ENCODE measurements at places on chromosomes 4 and X.

- no peak for DNase-seq
Measured at GRCh38 chr4:102616636-102617035, 115.5 kb downstream of the NFKB1 start.

DNA sequence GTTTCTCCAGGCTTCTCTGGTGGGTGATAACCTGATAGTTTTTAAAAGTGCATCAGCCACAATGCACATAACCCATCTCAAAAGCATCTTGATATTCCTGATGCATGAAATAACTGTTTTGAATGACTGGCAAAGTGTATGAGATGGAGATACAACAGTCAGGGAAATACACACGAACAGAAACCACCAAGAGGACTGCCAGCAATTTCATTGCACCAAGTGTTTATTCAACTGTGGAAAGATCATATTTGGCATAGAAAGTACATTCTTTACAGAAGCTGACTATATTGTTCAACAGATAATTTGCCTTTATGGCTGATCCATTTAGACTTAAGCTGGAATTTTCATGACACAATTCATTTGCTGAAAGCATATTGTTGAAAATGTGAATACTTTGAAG lies 139.5 kb downstream of the SLIT2 start:
- peak; percentile 60 for DNase-seq

DNA sequence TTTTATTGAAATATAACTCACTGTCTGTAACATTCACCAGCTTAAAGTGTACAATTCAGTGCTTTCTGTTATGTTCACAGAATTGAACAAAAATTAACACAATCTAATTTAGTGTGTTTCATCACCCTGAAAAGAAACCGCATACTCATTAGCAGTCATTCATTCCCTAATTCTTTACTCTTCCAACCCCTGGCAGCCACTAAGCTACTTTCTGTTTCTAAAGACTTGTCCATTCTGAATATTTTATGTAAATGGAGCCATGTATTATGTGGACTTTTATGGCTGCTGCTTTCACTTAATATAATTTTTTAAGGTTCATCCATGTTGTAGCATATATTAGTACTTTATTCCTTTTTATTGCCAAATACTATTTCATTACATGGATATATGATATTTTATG lies 94.7 kb upstream of the ATP8A1 start:
- no peak for DNase-seq

DNA sequence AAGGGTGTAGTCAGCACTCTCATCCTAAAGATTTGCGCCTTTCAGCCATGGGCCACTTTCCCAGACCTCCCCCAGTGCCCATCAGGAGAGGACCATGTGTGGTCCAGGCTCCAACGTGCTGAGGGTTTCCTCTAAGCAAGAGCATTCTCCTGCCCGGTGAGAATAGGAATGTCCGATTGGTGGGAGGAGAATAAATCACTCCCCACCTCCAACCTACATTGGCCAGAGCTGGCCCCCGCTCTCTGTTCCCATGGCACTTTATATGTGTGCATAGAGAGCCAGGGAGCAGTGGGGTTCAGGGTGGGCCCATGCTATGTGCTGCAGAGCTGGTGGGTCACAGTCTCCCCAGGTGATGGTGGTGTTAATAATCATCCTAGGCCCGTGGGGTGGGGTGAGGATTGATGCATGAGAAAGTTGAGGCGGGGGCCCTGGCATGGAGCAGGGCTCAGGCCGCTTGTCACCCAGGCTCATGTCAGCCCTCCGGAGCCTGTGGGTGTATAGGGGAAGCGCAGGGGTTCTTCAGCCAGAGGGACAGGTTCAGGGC lies 6.8 kb upstream of the SORCS2 start:
- no peak for DNase-seq

DNA sequence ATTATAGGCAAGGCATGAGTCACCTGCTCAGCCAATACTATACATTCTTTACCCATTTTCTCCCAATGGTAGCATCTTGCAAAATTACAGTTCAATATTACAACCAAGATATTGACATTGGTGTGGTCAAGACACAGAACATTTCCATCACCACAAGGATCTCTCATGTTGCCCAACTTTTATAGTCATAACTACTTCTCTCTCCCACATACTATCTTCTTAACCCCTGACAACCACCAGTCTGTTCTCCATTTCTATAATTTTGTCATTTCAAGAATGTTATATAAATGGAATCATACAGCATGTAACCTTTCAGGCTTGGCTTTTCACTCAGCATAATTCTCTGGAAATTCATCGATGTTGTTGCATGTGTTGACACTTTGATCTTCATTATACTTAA lies 144.9 kb downstream of the ENOX2 start:
- DNase-seq = no peak

GRCh38 chr4:147683188-147683591 lies 773 bp downstream of the PRMT9 start:
- DNase-seq = peak; percentile 4

GRCh38 chr4:166498546-166498945 lies 625.5 kb downstream of the TLL1 start:
- DNase-seq = no peak

- DNase-seq = no peak
Measured at GRCh38 chrX:8453611-8454010, 11.0 kb upstream of the VCX3B start.

Measured in AG09309 (cell line).